NCI-H2107 (cell line): ENCODE measurements at places on chromosomes 3 and 15.

DNA sequence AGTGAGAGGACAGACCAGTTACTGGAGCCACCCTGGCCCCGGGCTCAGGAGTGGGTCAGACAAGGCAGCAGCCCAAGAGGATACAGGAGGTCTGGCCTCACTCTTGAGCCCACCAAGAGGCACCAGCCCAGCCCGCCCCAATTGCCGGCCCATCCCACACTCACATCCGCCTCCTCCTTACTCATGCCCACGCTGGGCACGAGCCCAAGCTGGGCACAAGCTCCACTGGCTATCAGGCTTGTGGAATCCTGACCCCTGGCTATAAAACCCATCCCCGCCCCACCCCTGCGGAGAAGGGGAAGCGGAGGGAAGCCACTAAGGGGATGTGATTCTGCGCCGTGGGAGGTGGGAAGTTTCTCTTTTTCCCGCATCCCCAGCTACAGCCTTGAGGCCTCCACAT, 25.9 kb downstream of the ADCY5 start:
- DNase-seq, result no peak

- DNase-seq, result peak; percentile 15
Measured at GRCh38 chr15:51382787-51383186, 41.3 kb downstream of the GLDN start.

DNA sequence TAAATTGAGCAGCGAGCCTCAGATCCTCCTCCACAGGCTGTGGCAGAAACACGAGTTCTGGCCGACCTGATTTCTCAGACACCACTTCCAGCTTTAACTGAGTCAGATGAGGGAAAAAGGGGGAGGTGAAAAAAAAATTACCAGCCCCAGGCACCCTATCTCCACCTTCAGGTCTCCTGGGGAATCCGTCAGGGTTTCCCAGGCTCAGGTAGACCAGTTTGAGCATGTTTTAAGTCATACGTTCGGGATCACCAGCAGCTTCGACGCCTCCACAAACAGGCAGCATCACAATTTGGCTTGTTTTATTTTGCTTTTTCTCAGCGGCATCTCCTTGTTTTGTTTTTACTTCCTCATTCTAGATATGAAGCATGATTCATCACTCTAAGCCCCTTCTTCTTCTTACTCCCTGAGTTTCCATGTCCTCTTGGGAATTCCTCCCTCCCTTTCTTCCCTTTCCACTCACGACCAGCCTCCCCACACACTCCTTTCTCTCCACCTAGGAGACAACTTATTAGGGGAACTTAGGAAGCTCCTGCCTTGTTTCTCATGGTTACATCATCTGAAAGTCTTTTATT, 190.1 kb downstream of the ZNF621 start:
- DNase-seq, result no peak

DNA sequence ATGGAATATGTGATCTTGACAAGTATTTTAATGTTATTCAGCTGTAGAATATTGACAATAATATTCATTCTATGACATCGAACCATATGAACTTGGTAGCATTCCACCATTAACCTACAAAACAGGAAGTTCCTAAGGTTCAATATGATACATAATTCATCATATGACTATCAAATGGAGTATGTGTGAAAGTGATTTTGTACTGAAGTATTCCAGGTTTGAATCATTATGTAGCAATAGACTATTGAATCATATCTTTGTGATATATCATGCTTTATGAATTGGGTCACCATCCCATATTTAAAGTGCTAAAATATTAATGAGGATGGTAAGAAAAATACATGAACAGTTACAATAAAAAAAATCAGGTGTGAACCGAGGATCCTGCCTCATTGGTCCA, 95.1 kb downstream of the TP63 start:
- DNase-seq, result no peak

GRCh38 chr3:8301977-8302735, 199.5 kb upstream of the LMCD1 start:
- DNase-seq, result no peak

DNA sequence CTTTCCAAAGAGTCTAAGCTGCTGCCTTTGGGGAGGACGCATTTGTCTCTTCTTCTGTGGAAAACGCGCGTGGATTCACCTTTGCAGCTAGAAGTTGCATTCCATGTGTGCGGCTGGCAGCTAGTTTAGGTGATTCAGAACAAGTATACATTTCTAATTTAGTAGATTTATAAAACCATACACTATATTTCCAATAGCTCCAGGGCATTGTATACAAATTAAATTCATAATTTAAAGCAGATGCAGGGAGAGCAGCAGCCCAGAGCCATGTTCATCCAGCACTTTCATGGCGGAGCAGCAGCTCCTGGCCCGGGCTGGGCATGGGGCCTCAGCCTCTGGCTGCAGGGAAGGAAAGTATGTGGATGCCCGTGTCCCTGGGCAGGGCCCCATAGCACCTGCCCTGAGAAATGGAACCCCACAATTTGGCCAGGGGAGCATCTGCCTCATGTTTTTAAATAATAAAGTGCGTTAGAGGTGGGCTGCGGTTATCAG, 42.8 kb upstream of the SEC22A start:
- DNase-seq, result no peak

DNA sequence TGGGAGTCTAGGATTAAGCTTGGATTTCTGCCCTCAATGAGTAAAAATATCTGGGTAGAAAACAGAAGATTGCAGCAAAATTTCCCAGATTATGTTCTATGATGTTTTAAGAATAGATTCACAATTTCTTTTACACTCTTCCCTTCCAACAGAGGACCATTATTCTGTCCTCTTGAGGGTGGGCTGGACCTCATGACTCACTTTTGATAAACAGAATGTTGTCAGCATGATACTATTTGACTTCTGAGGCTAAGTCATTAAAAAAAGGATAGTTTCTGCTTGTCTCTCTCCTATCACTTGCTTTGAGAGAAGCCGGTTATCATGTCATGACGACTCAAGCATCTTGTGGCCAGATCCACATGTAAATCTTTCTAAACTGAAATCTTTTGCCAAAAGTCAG, 396.2 kb upstream of the CDIN1 start:
- no peak for DNase-seq

- no peak for DNase-seq
Measured at GRCh38 chr15:37289109-37289765, 188.9 kb upstream of the MEIS2 start.

DNA sequence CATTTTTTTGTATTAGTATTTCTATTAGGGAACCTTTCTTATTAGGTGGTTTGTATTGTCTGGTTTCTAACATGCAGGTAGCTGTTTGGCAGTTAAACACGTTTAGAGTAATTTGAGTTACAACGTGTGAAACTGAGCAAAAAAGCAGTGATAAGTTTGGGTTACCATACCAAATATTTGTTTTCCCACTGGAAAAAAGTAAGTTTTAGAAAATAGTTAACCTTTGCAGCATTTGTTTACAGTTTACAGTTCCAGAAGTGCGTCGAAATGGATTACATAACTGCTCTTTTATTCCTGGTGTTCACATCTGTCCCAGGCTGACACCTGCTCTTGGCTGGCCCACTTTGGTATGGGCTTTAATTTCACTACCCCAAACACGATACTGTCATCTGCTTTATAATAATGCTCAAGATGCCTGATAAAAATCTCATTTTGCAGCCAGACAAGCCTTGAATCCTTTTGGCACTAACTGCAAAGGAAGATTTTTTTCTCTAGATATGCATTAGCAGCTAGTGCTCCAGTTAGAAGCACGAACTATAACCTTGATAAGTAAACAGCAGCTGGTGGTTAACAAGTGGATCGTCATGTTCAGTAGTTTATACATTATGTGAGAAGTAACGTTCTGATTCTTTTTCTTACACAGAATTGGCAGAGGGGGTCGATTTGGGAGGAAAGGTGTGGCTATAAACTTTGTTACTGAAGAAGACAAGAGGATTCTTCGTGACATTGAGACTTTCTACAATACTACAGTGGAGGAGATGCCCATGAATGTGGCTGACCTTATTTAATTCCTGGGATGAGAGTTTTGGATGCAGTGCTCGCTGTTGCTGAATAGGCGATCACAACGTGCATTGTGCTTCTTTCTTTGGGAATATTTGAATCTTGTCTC, 5.3 kb downstream of the EIF4A2 start:
- DNase-seq, result no peak

DNA sequence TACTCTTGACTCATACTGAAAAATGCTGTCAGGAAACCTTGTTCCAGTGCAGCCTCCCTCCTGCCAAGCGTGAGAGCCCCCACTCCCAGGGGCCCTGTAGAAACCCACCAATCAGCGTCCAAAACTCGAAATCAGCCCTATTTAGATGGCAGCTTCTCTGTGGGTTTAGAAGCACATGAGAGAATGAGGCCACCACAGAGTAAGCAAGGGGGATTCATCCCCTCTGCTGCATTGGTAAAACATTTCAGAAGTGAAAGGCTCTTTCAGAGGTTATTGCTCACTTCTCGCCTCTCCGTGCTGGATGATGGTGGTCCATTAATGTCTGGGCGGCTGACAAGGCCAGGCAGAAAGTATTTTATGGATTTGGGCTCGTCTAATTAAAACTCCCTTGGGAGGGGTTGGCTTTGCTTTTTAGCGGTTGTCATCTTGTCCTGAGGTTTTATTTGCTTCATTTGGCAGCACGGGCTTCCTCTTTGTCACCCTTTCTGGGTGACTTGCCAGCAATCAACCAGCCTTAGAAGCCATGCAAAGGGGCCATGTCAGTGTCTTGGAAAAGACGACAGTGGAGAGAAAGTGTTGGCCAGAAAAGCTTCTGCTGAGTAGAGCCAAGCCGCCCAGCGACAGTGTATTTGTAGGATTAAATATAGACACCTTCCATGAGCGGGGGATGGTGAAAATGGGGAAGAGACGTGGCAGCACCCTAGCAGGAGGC, 145.5 kb downstream of the ATP10A start:
- DNase-seq, result no peak

DNA sequence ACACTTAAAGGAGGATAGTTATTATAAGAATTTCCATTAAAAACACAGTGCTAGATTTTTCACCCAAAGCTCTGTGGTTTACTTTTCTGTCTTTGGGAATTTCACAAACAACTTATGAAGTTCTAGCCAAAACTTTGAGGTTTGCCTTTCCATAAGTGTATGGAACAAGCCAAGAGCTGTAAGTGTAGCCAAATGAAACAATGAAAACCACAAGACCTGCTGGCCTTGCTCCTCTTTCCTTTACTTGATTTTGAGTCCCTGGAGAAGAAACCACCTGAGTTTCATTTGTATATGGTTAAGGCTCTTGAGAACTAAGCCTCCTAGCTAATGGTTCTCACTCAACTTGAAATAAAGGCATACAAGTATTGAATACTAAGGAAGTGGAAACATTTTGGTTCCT, 365.3 kb upstream of the EPHA3 start:
- DNase-seq, result no peak

- DNase-seq, result peak; percentile 27
Measured at GRCh38 chr3:168620854-168621253, 525.1 kb upstream of the GOLIM4 start.

DNA sequence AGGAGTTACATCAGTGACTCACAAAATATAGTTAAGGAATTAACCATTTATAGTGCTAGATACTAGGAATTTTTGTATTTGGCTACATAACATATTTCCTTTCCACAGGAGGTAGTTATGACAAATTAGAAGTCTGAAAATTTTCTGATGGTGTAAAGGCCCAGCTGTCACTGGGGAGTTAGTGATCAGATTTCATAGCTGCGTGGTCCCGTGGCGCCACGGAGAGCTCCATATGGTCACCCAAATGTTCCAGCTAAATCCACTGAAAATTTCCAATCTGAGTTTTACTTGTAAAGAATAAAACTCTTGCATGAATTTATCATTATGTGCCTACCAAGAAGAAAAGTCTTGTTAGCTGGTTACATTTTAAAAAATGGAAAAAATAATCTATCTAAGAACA, 368.9 kb upstream of the PLSCR5 start:
- no peak for DNase-seq

DNA sequence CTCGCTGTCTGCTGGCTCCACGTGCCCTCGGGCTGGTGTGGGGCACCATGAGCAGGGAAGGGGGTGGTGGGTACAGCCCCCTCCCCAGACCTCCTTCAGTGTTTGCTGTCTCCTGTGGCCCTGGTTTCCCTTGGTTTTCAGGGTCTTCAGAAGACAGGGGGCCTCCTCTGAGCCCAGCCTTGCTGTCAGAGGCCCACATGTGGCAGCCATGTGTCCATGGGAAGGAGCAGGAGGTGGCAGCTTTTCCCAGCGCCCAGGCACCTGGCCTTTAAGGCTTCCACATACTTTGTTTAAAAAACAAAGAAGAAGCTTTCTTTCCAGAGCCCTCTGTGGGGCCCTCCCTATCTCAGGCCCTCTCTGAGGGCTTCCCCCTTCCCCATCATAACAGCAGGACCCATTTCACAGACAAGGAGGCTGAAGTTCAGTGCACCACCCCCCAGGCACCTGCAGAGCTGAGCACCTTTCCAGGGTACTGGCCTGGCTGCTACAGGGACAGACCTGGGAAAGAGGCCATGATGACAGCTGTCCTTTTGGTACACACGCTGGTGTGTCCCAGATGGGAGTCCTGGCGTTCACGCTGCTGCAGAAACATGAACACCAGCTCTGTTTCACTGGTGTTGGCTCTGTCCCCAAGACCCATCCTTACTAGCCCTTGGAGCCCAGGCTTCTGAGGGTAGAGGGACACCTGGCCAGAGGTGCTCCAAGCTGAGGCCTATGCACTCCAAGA, 73.7 kb downstream of the DNAJB8 start:
- DNase-seq, result no peak

GRCh38 chr3:21152555-21152954, 598.5 kb downstream of the ZNF385D start:
- no peak for DNase-seq

- no peak for DNase-seq
Measured at GRCh38 chr3:4426782-4427344, 40.2 kb downstream of the SUMF1 start.

- no peak for DNase-seq
Measured at GRCh38 chr15:101024073-101024695, 105.0 kb downstream of the LRRK1 start.

DNA sequence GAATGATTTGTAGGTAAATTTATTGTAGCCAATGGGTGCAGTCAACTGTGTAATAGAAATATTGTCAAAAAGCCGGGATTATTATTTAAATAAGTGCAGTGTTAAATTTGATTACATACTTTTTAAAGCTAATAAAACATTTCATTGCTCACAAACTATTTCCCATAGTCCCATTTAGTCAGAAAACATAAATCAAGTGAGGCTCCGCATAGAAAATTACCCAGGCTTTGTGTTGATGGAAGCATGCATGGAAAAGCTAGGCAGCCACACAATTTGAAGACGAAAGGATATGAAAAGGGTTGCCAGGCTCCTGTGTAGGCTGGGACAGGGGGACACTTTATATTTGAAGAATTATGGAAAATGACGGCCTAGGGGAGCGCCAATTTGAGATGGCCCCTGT, 82.3 kb downstream of the LRTM1 start:
- DNase-seq, result no peak

- DNase-seq, result no peak
Measured at GRCh38 chr3:170488802-170489201, 70.1 kb downstream of the CLDN11 start.

DNA sequence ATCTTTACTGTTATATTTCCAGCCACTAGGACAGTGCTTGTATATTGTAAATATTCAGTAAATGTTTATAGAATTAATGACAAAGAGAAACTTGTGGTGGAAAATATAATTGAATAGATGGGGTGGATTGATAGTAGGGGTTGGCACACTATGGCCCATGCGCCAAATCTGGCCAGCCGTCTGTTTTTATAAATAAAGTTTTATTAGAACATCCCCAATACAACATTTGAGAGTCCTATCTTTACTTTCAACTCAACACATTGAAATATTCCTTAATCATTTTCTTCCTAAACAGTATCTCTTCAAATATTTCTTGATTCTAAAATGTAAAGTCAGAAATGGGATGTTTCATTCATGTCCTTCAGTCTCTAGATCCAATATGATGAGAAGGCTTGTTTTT, 45.1 kb downstream of the VPS8 start:
- no peak for DNase-seq

GRCh38 chr3:50417637-50418033, 58.3 kb upstream of the TMEM115 start:
- DNase-seq, result no peak

GRCh38 chr3:194281306-194281705, 69.8 kb downstream of the CPN2 start:
- no peak for DNase-seq
